CD4-positive, alpha-beta T cell treated with Interleukin-12 subunit alpha and Interleukin-12 subunit beta, for 1 hour (primary cell): ENCODE measurements at places on chromosomes 1 and 21.

DNA sequence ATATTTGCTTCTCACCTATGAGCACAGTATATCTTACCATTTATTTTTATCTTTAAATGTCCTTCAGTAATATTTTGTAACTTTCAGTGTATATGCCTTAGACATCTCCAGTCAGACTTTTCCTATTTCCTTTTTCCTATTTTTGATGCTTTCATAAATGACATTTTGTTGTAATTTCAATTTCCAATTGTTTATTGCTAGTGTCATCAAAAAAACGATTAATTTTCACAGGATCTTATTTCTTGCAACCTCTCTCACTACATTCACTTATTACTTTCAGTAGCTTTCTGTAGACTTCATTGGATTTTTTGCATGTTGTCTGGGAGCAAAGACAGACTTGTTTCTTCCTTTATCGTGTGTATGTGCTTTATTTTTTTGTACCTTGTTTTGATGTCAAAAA is 602.4 kb downstream of the AJAP1 start:
- no peak for DNase-seq

GRCh38 chr1:232459826-232460225 is 170.1 kb downstream of the SIPA1L2 start:
- no peak for DNase-seq

DNA sequence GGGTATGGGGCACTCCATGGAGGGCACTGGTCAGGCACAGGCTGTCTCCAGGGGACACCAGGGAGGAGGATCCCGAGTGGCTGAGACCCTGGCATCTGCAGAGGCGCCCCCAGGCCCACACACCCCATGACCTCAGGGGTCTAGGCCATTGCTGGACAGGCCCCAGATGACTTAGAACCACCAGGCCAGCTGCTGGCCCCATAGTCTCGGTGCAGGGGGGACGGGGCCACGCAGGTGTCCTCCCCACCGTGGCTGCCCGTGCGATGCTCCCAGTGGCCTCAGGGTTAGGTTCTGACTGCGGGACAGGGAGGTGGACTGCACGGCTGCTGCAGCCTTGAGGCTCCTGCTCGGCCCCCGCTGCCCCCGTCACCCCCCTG is 44.0 kb downstream of the MORN1 start:
- DNase-seq: no peak

- DNase-seq: no peak
Observed at GRCh38 chr1:172931761-172932160, 119.0 kb downstream of the TNFSF18 start.

DNA sequence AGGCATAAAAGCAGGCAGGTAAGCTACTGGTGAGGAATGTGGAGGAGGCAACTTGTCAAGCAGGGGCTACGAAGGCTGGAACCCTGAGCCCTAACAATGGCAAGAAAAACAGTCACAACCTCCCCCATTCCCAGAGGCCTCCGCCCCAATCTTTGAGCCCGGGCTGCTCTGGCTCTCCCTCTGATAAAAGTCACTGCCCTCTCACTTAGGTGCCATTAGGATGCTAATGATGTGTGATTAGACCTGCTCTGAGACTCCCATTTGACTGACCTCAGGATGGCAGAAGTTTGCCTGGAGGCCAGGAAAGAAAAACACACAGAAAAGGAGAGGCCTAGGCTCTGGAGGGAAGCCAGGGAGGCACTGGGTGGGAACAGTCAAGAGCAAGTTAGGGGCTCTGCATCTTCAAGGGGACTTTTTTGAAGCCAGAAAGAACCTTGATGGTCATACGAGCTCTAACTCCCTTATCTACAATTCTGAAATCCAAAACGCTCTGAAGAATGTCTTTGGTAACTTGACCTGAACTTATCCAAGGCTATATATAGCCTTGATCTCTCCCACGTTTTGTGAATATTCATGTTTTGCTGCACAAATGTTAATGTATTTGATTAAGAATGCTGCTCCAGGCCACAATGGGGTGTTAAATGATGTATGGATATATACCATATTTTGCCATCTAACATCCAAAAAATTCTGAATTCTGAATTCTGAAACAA is 98.9 kb downstream of the TRABD2B start:
- DNase-seq: no peak

DNA sequence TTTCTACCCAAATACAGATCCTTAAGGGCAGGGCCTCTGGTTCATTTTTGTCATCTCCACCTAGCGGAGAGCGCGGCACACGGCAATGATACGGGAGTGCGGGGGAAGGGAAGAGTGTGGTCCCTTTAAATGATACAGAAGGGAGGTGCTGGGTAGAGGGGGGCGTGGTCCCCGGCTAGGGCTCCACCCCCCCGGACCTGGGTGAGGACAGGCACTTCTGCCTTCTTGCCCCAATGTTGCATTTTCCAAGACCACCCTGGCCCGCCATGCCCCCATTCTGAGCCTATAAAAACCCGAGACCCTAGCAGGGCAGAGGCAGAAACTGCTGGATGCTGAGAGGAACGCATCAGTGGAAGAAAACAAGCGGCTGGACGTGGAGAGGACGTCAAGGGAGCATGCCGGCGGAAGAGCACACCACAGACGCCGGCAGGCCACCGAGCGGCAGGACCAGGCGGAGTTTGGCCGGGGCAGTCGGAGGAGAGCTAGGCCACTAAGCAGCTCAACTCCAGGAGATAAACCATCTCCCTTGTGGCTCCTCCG is 30.0 kb downstream of the LRRC3 start:
- peak; percentile 50 for DNase-seq

DNA sequence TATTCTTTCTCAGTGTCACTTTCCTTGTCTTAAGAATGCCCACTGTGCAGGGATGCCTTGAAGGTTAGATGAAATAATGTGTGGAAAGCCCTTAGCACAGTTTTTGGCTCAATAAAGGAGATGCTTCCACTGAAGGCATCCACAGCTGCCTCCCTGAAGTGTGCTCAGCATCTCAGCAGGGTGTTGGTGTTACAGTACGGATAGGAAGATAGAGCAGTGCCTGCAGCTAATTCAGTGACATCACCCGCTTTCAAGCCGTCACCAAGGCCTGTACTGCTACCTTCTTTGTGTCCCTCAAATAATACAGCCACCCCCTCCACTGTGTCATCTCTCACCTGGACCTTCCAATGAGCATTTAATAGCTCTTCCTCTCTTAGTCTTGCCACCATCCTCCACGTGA is 59.0 kb downstream of the NDUFS5 start:
- DNase-seq: no peak

DNA sequence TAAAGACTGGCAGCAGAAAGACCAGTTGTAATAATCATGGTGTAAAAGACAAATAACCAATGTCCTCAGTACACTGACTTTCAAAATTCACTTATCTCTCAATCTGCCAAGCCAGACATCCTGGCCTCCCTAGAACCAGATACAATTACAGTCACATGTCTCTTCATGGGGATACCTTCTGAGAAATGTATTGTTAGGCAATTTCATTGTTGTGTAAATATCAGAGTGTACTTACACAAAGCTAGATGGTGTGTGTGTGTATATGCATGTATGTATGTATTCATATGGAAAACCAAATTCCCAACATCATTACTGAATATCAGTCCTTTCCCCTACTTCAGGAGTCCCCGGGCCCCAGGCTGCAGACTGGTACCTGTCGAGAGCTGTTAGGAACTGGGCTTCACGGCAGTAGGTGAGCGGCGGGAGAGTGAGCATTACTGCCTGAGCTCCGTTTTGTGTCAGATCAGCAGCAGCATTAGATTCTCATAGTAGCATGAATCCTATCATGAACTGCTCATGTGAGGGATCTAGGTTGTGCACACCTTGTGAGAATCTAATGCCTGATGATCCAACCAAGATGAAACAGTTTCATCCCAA is 65.3 kb upstream of the ZNF326 start:
- no peak for DNase-seq

DNA sequence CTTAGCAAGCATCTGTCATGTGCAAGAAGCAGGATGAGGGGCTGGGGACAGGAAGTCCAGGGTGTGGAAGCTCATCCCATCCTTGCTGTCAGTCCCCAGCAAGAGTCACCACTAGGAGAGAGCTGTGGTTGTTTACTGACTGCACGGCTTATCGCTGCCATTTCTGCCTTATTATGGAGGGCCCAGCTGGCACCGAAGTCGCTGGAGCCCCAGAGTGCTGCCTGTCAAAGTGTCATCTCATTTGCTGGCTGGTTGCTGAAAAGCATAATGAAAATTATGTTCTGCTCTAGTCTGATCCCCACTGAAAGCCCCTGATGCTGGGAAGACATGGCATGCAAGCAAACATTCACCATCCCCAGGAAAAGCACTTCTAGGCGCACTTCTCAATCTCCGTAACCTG is 642.7 kb downstream of the NPHP4 start:
- DNase-seq: no peak

DNA sequence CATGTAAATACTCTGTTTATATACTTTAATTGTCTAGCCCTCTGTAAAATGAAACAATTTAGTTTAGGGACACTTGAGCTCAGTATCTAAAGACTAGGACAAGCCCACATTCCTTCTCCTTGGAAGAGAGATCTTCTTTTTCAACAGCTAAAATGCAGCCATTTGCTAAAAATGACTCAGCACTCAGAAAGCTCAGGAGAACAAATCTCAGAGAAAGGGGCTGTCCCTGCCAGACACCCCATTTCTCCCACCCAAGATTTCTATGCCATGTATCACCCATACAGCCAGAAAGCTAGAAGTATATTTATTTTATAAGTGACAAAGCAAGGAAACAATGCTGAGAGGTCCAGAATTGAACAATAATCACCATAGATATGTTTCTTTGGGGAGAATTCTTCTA is 23.2 kb upstream of the PRDX6 start:
- DNase-seq: no peak

GRCh38 chr1:168509875-168510791 is 33.7 kb downstream of the XCL2 start:
- DNase-seq: peak; percentile 36
